Central memory CD8-positive, alpha-beta T cell (primary cell): ENCODE measurements at places on chromosomes 2 and 18.

DNA sequence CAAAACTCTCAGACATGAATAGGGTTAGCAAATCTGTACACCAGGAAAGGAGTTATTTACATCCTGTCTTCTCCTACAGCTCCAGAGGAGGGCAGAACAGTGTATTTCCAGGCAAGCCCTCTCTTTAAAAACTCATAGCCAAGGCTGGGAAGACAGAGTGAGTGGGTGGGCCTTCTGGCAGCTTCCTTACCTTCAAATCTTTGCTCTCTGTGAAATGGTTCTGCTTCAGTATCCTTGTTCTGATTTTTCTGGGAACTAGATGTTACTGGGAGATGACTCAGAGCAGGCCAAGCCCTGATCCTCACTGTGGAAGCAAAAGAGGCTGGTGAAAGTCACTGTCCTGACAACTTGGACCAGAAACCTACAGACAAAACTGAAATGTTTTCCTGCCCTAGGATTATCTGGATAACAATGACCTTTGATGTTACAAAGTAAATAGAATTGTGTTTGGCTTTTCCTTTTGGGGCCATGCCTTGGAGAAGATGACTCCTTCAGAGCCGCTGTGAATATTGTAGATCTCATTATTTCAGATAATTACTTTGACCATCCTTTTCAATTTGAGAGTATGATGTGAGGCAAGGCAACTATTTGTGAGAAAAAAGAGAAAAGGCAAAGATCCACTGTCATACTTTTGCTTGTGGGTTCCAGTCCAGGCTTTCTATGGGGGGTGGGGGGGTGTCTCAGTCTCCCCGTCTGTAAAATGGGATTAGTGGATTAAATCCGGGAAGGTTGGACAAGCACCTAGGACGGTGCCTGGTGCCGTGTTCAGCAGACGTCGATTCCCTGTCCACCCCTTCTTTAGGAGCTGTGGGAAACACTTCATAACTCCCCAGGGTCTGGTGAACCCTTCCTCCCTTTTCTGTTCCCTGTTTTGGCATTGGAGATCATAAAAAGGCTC, 644 bp upstream of the QPCT start:
- DNase-seq = no peak

DNA sequence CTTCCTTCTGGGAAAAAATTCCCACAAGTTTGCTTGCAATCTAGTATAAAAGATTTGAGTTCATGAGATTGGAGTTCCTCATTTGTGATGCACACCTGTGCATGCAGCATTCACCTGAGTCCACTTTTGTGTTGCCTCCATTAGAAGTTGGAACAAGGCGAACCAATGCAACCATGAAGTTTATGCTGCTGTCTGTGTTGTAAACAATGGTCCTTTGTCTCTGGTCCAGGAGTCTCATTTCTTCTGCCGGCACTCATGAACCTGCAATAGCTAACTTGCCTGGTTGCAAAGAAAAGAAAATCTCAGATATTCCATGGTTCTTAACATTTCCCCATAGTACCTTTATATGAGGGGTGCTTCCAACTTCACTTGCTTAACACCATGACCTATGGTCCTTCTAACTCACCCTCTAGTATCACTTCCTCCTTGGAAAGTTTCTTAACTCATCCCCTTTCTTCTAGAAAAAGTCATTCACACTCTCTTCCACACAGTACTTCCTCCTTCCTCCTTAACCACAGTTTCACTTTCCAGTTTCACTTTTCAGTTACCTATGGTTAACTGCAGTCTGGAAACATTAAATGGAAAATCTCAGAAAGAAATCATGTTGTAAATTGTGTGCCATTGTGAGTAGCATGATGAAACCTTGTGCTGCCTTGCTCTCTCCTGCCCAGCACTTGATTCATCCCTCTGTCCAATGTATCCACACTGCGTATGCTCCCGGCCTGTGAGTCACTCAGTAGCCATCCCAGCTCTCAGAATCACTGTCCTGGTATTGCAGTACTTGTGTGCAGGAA, 128.8 kb upstream of the TRIB2 start:
- DNase-seq = no peak

DNA sequence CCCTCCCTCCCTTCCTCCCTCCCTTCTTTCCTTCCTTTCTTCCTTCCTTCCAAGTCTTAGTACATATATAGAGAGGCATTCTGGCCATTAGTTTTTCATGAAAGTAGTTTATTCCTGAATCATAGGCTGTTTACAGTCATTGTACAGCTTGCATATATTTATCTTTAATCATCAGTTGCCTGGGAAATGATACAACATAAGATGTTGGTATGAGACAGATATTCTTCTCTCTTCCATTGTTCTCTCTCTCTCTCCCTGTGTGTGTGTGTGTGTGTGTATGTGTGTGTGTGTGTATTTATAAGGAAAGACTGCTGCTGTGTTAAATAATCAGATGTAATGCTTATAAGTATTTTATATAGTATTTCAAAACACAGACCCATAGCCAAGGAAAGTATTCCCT, 289.8 kb upstream of the UBE2E3 start:
- no peak for DNase-seq

DNA sequence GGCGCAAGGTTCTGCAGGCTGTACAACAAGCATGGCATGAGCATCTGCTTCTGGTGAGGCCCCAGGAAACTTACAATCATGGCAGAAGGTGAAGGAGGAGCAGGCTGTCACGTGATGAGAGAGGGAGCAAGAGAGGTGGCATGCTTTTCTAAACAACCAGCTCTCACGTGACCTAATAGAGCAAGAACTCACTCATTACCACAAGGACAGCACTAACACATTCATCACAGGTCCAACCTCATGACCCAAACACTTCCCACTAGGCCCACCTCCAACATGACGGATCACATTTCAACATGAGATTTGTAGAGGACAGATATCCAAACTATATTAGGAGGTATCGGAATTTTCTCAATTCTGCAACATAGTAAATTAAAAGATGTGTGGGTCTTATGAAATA, 108.8 kb upstream of the DLX2 start:
- no peak for DNase-seq

DNA sequence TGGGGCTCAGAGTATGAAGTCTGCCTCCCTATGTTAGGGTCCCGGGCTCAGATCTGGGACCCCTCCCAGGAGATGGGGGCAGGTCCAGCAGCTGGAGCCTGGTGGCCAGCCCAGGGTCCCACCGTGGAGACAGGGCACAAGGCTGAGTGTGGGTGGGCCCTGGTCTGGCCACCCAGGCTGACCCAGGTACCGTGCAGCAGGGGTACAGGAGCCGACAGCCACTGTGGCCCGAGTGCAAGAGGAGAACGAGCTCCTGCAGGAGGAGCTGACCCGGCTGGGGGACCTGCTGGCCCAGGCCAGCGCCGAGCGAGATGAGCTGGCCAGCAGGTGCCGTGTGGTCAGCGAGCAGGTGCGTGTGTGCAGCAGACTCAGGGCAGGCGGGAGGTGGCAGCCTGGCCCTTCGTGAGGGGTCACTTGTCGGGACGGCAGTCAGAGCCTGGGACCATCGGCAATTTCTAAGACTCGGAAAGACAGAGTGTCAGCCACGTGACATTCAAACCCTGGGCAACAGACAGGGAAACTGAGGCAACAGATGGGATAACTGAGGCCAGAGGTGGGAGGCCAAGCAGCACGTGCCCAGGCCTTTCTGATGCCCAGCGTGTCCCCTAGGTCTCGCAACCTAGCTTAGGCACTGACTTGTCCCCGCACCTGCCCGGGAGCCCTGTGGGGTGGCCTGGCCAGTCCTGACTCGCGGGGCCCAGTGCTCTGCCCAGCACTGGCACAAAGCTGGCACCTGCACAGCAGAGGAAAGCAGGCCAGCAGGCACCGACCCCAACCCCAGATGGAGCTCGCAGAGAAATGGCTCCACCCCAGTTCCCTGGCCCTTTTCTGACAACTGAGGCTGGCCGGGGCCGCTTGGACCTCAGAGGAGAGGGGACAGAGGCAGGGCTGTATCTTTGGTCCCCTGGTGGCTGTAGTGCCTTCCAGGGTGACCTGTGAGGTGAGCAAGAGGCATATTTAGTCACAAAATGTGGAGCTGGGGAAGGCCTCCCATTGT, 13.9 kb downstream of the CROCC2 start:
- peak; percentile 7 for DNase-seq

GRCh38 chr2:8153258-8153718, 528.6 kb upstream of the ID2 start:
- DNase-seq = no peak

GRCh38 chr2:210252699-210253606, 27.7 kb upstream of the ACADL start:
- no peak for DNase-seq

- DNase-seq = no peak
Measured at GRCh38 chr2:48016225-48017019, 110.1 kb upstream of the FBXO11 start.

DNA sequence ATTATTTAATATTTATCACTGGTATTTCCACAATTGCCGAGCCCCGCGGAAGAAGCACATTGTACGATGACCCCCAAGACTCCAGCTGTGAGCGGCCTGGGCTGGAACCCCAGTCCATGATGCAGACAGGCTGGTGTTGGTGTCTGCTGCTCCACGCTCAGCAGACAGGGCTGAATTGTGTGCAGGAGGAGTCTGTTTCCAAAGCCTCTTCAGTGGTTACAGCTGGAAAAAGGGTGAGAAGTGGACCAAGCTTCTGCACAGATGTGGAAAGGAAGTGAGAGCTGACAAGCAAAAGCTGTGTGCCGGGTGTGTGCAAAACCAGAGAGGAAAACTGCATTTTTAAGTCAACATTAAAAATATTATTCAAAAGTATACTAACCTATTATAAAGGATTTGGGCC, 500.4 kb downstream of the GALR1 start:
- no peak for DNase-seq

DNA sequence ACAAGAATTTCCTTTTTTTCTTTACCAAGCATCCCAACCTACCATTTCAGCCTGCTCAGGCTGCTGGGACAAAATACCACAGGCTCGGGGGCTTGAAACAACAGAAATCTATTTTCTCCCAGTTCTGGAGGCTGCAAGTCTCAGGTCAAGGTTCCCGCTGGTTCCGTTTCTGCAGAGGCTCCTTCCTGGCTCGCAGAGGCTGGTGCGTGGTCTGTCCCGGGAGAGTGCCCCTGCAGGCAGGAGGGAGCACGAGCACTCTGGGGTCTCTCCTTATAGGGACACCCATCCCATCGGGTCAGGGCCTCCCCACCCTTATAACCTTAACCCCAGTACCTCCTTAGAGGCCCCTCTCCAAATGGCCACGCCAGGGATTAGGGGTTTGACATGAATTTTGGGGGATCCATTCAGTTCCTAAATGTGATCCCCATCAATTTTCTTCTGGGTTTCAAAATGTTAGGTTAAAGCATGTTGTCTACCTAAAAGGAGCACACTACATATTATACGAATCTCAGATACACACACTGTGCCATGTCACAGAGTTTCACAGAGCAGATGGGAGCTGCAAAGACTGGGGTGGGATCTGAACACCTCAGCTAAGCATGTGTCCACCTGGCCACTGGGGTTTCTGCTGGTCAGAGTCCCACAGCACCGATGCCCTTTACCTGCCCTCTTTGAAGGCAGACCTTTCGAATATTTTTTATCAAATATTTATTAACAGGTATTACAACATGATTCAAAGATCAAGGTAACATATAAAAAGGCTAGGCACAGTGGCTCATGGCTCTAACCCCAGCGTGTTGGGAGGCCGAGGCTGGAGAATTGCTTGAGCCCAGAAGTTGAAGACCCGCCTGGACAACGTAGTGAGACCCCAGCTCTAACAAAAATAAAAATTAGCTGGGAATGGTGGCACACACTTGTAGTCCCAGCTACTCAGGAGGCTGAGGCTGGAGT, 17.6 kb upstream of the ADI1 start:
- no peak for DNase-seq

DNA sequence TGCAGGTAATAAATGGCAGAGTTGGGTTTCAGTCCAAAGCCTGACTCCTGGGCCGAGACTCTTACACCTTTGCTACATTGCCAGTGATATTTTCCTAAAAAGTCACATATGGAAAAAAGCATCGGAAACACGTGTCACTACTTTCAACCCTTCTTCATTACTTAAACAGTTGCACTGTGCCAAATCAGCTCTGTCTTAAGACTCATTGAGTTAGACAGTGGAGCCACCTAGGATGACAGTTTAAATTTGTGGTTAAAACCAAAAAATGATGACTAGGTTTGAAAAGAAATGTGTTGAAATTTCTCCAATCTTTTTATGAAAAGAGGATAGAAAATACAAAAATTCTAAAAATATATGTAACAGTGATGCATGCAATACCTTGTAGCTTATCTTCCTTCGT, 97.5 kb downstream of the TMEM247 start:
- no peak for DNase-seq

- DNase-seq = no peak
Measured at GRCh38 chr18:3579701-3580100, 129.7 kb downstream of the TGIF1 start.

- DNase-seq = no peak
Measured at GRCh38 chr2:8546612-8547283, 135.1 kb upstream of the ID2 start.
